NCI-H2029 treated with DMSO at 0.1 percent for 48 hours (cell line): ENCODE measurements at places on chromosomes 16 and 17.

DNA sequence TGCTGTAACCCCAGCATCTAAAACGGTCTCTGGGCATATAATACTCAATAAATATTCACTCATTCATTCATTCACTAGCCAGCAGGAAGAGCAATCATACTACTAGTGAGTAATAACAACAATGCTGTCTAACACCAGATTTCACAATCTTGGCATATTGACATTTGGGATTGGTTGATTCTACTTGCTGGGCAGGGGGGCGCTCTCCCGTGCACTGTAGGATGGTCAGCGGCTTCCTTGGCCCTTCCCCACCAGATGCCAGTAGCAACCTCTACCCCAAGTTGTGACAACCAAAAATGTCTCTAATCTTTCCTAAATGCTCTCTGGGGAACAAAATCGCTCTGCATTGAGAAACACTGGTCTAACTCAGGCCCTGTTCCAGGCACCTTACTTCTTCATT lies 20.7 kb downstream of the WFDC1 start:
- DNase-seq, result no peak

- DNase-seq, result no peak
Measured at GRCh38 chr16:12119037-12119436, 142.5 kb downstream of the SNX29 start.

GRCh38 chr17:61338874-61339478 lies 60.7 kb upstream of the TBX2 start:
- no peak for DNase-seq

GRCh38 chr17:48878920-48879898 lies 13.4 kb upstream of the ATP5MC1 start:
- DNase-seq, result peak; percentile 51

DNA sequence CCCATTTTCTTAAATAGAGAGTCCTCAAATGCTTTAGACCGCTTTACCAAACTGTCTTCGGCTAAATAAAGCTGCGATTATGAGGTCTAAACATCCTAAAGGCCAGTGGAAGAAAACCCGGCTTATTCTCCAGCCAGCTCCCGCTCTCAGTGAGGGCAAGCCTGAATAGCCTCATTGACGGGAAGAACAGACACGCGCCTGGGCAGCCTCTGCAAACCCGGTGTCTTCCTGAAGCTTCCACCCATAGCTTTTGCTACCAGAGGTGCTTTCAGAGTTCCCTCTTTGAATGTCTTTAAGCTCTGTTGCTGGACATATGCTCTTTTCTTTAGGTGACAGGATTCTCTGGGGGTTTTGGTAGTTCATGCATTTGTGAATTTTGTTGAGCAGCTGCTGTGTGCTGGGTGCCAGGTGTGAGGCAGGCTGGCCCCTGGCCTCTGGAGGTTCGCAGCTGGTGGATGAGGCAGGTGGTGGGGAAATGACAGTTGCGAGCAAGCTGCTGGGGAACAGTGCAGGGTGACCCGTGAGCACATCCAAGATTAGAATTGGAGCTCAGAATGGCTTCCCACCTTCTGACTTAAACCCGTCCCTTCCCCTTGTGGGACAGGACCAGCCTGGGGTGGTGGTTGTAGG lies 44.7 kb downstream of the CRISPLD2 start:
- DNase-seq, result no peak

DNA sequence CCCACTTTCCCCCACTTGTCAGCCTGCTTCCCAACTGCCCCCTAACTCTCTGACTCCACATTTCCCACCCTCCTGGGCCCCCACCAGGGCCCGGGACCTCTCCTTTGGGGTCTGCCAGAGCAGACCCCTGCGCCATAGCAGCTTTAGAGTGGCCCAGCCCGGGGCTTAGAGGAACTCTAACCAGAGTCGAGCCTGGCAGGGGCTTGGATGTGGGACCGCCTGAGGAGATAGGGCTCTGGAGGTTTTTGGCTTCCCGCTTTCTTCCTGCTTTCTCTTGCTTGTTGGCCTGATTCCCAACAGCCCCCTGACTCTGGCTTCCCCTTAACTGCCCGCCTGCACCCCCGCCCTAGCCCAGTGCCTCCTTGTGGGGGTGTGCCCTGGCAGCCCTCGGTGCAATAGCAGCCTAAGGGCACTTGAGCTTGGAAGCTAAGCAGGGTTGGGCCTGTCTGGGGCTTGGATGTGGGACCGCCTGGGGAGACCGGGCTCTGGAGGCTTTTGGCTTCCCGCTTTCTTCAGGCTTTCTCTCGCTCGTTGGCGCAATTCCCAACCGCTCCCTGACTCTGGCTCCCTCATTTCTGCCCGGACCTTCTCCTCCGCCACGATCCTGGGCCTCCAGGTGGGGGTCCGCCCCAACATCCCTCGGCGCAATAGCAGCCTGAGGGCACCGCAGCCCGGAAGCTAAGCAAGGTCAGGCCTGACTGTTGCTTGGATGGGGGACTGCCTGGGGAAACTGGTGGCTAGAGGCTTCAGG lies 2292.0 kb downstream of the TP53TG3F start:
- DNase-seq, result no peak
